ENCODE measurements at places on chromosomes 16 and 17.

GRCh38 chr17:2511138-2511461 is 588 bp downstream of the METTL16 start:
- no peak for DNase-seq

GRCh38 chr16:55171241-55171640 is 152.8 kb upstream of the IRX6 start:
- DNase-seq, result no peak

DNA sequence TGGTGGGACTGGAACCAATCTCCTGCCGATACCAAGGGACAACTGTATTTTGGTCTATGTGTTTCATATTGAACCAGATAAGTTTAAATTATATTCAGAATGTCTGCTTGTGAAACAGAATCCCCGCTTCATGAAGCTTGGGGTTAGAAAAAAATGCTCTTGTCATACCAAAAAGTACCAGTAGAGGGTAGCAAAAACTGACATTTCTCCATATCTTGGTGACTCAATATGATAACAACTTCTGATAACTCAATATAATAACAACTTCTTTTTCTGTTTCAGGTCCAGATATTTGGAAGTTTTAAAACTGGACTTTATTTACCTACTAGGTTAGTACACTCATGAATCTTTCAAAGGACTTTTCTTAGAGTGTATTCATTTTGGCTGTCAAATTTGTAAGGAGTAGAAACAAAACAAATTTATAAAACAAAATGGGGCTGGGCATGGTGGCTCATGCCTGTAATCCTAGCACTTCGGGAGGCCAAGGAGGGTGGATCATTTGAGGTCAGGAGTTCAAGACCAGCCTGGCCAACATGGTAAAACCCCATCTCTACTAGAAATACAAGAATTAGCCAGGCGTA is 52.3 kb upstream of the ADCY7 start:
- peak; percentile 71 for DNase-seq

- DNase-seq, result no peak
Measured at GRCh38 chr17:14918540-14918939, 346.6 kb downstream of the PMP22 start.

DNA sequence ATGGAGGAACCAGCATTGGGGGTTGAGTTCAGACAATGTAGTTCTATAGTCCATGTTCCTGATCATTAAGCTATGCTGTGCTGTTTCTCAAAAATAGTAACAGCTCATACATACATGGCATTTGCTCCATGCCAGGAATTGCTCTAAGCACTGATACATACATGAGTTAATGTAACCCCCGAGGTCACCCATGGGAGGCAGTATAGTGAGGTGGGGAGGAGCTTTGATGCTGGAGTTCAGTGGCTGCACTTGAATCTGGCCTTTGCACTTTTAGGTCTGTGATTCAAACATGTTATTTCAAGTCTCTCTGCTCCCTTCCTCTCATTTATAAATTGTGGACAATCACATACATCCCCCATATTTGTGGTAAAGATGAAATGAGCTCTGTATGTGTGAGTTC is 223.1 kb upstream of the WSB1 start:
- DNase-seq, result no peak

GRCh38 chr16:339680-340079 is 12.8 kb downstream of the AXIN1 start:
- no peak for DNase-seq

GRCh38 chr16:85759631-85760419 is 8.9 kb upstream of the C16orf74 start:
- no peak for DNase-seq

GRCh38 chr16:19003935-19004334 is 20.2 kb downstream of the TMC7 start:
- DNase-seq, result no peak

DNA sequence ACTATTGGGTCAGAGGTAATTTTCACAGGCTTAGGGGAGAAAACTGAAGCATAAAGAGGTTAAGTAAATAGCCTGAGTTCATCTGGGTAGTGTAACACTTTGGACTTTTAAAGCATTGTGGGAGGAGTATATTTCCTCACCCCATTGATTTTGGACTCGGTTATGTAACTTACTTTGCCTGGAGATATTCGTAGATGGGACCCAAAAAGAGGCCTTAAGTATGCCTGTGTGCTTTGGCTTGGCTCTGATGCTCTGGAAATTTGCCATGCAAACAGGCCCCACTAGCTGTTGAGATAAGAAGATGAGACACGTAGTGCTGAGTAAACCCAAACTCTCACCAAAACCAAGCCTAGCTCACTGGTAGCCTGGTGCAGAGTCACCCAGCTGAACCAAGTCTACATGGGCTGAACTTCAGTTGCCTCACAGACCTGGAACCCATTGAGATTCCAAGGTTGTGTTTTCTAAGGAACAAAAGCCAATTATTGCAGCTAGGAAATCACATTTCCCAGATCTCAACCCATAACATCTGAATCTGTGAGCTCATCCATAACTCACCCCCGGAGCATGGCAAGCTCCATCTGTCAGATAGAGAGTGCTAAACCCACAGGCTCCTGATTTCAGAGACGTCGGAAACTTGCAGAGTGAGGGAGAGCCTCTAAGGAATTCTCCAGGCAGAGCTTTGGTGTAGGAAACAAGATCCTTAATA is 536.0 kb upstream of the C16orf82 start:
- DNase-seq, result no peak

- no peak for DNase-seq
Measured at GRCh38 chr17:77425348-77425747, 284.6 kb downstream of the SEC14L1 start.

DNA sequence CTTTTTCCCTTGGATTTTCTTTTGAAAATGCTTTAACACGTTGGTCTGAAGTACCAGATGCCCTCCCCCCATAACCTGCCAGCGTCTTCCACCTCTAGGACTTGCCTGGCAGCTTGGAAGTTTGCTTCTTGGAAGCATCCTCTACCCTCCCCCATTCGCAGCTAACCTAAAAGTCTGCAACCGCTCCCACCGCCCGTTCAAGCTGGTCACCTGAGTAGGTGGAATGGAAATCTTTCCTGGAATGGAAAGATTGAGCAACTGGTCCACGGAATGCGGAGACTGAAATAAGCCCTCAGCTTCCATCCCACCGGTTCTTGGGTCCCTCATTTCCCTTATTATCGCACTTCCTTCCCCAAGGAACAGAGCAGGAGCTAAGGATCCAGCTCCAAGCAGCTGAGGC is 31.4 kb downstream of the HS3ST3B1 start:
- DNase-seq, result no peak

- DNase-seq, result no peak
Measured at GRCh38 chr17:10666906-10667305, 9.8 kb upstream of the MYH3 start.

- peak; percentile 16 for DNase-seq
Measured at GRCh38 chr17:41959336-41960095, 7.1 kb upstream of the CNP start.

DNA sequence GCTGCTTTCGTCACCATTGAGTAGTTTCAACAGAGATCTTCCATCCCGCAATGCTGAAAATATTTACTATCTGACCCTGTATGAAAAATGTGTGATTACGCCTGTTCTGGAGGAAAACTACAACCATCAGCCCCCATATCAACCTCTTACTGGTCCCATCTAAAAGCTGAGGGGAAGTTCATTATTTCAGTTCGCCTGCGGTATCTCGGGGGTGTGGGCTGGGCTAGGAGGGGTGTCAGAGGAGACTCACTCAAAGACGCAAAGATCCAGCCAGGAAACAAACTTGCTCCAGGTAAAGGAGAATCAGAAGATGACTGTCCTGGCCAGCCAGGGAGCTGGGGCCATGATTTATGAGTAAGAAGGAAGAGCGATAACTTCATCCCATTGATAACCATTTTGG is 13.7 kb downstream of the CACNG1 start:
- DNase-seq, result no peak

- DNase-seq, result no peak
Measured at GRCh38 chr16:75541236-75541635, 5.3 kb upstream of the CHST5 start.

- no peak for DNase-seq
Measured at GRCh38 chr16:17439580-17439979, 31.2 kb downstream of the XYLT1 start.

GRCh38 chr17:8896087-8896486 is 28.6 kb upstream of the PIK3R6 start:
- DNase-seq, result no peak

DNA sequence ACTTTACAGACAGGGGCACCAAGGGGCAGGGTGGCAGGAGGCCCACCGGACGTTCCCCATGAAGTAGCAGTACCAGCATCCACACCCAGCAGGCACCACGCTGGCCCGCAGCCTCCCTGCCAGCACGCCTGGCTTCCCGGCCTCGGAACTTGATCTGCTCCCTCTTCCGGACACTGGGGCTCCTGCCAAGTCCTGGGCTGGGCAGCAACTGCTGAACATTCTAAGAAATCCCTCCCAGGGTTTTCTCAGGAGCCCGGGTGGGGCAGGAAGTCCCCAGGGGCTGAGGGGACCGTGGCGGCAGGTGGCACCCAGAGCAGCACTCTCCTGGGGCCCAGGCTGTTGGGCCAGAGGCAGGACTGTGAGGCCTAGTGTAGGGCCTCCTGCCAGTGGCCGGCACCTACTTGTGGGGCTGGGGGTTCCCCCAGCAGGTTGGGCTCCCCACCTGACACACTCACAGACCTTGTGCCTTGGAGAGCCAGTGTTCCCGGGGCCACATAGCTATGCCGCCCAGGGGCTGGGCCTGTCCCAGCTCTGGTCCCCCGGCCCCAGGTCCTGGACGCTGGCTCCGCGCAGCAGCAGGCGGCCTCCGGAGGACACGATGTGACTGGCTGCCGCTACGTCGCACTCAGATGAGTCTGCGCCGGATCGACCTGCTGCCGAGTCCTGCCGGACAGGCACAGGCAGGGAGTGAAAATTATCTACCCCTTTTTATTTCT is 86.2 kb upstream of the CBX4 start:
- DNase-seq, result no peak

DNA sequence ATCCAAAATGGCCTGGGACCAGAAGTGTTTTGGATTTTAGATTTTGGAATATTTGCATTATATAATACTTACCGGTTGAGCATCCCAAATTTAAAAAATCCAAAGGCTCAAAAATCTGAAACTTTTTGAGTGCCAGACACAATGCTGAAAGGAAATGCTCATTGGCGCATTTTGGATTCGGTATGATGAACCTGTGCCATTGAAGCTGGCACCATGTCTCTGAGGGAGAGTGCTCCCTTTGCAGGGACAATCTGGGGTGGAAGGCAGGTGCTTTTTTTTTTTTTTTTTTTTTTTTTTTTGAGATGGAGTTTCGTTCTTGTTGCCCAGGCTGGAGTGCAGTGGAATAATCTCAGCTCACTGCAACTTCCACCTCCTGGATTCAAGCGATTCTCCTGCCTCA is 17.7 kb downstream of the SMTNL2 start:
- DNase-seq, result no peak

DNA sequence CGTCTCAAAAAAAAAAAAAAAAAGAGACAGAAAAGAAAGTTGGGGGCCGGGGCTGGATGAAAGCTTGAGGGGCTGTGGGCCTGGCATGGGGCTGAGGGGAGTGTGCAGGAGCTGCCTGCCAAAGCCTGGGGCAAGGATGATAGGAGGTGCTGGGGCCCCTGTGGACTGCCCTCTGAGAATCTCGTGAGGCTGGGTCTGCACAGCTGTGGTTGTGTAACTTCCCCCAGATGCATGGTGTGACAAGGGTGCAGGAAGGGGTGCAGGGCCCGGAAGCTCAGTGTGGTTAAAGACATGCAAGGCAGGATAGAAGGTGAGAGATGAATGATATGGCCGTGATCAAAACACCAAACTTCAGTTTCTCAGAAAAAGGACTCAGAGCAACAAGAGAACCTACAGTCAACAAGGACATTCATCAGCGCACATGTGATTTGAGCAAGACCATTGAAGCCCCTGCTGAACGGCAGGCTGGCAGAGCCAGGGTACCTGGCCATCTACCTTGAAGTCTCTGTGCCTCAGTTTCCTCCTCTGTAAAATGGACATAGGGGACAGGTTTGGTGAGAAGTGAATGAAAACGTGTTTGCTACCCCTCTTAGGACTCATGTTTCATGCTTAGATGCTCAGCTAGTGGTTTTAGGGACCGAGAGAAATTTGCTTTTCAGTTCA is 9.6 kb downstream of the IL32 start:
- no peak for DNase-seq

- DNase-seq, result no peak
Measured at GRCh38 chr16:57537194-57537505, 779 bp upstream of the CCDC102A start.

DNA sequence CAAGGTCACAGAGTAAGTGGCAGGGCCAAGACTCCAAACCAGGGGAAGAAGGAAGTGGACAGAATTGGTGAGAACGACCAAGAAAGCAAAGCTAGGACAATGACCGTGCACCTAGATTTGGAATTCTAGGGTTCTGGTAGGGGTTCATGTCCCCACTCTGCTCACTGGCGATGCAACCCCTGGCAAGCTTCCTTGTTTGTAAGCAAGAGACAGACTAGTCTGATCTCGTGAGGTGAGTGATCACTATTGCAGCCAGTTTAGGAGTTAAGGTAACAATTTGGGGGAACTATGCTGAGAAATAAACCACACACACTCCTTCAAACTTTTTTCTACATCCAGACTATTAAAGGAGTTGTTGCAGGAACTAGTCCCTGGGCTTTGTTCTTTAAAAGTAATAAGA is 48.1 kb downstream of the XPO6 start:
- DNase-seq, result no peak

DNA sequence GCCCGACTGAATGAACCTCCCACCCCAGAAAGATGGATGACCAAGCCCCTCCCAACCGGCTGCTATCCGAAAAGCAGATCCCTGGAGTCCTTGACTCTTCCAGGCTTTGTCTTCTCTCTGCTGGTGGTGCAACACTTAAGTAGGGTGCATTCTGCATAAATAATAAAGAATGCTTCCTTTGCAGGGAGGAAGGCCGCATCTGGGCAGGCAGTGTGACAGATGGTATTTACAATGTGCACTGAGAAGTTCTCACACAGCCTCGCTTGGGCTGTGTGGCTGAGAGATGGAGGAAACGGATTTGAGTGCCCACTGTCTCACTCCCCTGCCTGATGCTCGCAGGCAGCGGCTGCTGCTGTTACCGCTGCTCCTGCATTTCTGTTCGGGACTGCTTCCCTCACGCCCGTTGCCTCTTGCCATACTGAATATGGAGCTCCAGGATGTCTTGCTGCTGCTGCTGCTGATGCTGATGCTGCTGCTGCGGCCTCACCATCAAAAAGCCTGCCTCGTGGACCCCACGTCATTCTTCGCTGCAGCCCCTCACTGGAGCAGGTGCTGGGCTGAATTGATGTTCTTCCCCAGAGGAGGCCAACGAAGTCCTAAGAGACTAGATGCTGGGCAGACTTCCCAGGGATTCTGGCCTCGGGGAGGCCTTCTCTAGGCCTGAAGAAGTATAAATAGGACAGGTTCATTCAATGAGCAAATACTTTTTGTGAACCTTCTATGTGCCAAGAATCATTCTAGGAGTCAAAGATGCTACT is 7.1 kb upstream of the RHBDL3 start:
- DNase-seq, result no peak
